ENCODE measurements at places on chromosomes 16 and 17.
A peak's percentile ranks its signal among the peaks of the same experiment; 100 is the strongest.

DNA sequence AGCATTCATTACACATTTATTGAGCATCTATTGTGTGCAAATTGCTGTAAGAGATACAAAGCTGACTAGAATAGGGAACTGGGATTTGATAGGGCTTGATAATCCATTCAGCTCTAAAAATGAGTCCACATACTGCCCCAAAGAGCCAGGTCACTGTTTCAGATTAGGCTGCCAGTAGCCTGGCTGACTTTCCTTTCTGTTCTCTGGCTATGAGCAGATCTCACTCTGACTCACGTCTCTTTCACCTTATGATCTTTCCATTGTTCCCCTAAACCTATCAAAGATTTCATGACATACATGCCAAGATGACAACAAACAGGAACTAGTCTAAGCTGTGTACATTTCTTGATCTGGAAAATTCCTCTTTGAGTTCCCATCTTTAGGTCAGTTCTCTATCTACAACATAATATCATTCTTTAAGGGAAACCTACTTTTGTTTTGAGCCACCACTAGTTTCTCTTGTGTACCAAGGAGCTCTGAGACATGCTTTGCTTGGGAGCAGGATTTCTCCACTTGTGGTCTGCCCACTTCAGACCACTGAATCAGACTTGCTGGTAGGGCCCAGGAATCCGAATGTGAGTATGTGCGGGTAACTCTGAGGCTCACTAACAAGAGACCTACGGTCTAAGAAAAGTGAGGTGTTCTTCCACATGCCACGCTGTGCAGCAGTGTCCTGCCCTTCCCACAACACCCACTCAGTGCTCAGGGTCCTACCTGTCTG is 40.9 kb upstream of the ICAM2 start:
- DNase-seq: no peak

- peak; percentile 5 for DNase-seq
These were observed 56.4 kb downstream of the SLC6A2 start for GRCh38 chr16:55711959-55712876.

- DNase-seq: no peak
These were observed 14.7 kb downstream of the AIPL1 start for GRCh38 chr17:6420173-6420641.

DNA sequence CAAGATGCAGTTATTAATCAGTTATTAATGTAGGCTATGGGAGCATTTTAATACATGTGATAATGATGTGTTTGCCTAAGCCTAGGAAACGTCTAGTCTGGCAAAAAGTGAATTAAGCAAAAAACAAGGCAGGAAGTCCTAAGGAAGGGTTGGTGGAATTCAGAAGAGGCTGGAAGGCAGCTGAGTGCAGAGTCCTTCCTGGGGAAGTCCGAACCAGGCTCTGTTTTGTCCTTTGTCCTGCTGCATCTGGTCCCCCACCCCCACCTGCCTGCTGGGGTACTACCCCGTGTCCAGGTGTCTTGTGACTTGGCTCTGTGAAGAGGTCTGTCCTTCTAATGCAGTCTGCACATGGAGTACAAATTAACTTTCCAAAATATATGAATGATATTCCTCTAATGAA is 1.5 kb upstream of the MYH10 start:
- no peak for DNase-seq

GRCh38 chr17:73800893-73801292 is 156.6 kb upstream of the SDK2 start:
- DNase-seq: no peak

- no peak for DNase-seq
These were observed 7.2 kb upstream of the EXOSC6 start for GRCh38 chr16:70258946-70259345.

GRCh38 chr17:39325528-39326240 is 75.7 kb downstream of the FBXL20 start:
- no peak for DNase-seq

DNA sequence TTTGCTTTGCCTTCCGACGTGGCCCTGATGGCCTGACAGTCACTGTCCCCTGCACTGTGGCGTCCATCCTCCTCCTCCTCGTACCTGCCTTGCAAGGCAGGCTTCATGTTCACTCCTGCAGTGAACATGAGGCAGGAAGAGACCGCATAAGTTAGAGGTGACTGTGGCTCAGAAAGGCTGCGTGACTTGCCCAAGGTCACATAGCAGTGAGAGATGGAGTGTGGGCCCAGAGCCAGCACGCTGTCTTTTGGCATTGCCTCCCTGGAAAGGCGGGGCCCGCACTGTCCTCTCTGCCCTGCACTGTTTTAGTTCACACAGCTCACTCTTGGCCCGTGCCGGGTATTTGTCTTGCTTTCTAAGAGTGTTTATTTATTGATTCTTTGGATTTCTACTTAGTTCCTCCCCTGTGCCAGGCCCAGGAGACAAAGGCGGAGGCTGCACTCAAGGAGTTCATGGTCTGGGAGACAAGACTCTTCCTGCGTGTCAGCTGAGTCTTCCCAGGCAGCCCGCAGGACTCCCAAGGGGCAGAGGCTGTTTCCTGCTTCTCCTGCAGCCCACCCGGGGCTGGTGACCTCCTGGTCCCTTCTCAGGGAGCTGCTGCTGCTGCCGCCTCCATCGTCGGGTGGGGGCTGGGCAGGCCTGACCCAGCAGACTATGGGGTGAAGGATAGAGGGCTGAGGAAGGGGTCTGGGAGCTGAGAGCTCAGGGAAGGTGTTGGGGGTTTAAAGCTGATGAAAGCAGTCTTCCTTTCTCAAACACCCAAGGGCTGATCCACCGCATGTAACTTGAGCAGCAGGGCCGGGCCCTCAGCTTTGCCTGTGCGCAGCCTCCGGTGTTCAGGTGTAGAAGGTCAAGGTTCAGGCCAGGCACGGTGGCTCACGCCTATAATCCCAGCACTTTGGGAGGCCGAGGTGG is 12.7 kb downstream of the CYGB start:
- DNase-seq: no peak

- DNase-seq: no peak
These were observed 111.3 kb downstream of the C16orf78 start for GRCh38 chr16:49484936-49485335.

All from activated T-helper 1 cell treated with Interleukin-2 at 50 U/mL for 16 hours (primary cell).